ENCODE measurements at places on chromosomes 4 and X.

DNA sequence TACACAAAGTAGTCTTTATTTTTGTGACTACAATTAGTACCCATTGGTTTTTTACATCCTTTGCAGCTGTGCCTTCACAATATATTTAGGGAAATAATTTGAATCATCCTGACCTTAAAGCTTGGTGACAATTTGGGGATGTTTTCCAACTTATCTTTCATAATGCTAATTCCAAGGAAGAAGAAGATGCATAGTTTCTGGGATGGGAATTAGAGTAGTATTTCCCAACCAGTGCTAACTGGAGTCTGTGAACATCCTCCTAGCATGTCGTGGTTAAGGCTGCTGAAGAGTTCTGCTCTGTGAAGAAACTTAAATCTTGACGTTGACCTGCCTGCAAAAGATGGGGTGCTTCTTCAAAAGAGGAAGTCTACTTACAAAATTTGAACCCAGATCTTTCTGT lies 173.5 kb downstream of the ANK2 start:
- DNase-seq, result no peak

DNA sequence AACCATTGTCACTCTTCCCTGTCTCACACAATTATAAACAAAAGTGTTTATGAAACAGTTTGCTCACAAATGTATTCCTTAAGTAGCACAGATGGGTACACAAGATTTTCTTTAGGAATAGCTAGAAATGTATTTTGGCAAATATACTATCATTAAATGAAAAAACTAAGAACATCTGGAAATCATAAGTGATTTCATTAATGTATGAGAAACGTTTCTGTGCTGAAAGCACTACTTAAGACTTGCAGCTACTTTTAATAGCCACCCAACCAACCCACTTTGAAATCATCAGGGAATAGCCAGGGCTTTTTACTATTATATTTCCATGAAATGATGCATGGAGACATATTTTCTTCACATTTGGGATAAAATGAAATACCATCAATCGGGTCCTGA lies 62.3 kb upstream of the NAP1L5 start:
- no peak for DNase-seq

GRCh38 chr4:184747034-184747830 lies 13.3 kb upstream of the CENPU start:
- no peak for DNase-seq

DNA sequence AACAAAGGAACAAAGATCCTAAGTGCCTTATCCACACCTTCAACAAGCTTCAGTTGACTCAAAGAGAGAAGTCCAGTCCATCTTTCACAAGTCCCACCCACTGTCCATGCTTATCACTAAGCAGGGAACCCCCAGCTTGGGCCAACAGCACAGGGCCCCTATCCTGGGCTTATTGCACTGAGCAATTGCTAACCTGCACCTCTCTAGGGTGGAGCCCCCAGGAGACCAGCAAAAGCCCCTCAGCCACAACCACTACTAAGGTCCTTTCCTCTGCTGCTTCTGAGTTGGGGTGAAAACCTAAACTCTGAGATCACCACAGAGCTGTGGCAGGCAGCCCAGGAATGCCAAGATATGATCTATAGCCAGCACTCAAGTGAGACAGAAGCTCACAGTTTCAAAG lies 96.7 kb upstream of the PBDC1 start:
- DNase-seq, result no peak

- DNase-seq, result no peak
Measured at GRCh38 chr4:108219998-108220397, 51.3 kb upstream of the LEF1 start.

DNA sequence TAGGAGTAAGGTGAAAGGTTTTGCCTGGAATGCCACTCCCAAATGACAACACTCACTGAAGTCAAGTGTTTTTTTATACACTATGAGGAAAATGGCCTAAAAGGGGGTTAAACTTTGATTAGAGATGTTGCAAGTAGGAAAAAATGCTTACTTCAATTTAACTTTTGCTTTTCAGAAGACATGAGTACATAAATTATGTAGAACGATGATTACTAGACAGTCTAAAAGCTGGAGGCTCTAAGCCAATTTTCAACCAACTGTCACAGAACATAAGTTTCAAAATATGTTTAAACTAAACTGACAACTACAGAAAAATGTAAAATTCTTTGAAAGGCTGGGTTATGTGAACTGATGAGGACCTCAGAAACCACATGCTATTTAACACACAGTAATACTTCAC lies 83.4 kb downstream of the SHISA3 start:
- no peak for DNase-seq

- DNase-seq, result no peak
Measured at GRCh38 chr4:134160211-134160610, 41.4 kb downstream of the PABPC4L start.

All from stimulated activated CD8-positive, alpha-beta memory T cell treated with anti-CD3 and anti-CD28 coated beads, Interleukin-15, amount 100 ng/mL, for 4 hours (primary cell).